ENCODE measurements at places on chromosomes 5 and 9. TPM values are rescaled to one million over a fixed set of nuclear protein-coding genes. Genes with fewer than 3 reads are reported as not detected.

CSF1R gene
- total RNA-seq, result 11.6 TPM

SLCO6A1 gene
- not detected for total RNA-seq

DND1 gene
- 1.3 TPM for total RNA-seq

CNTNAP3 gene
- 7.9 TPM for total RNA-seq

PCDHGA9 gene
- total RNA-seq, result 9.7 TPM

PCDHGA7 gene
- total RNA-seq, result 5.1 TPM

ADGRV1 gene
- 158 TPM for total RNA-seq

PNPLA7 gene
- total RNA-seq, result 10.5 TPM

LCN15 gene
- total RNA-seq, result not detected

TTC16 gene
- 0.45 TPM for total RNA-seq

STPG3 gene
- total RNA-seq, result not detected

C5orf47 gene
- total RNA-seq, result not detected

PKN3 gene
- total RNA-seq, result 6.8 TPM

ANKRD31 gene
- total RNA-seq, result 0.11 TPM

APBA1 gene
- total RNA-seq, result 11.2 TPM

FAM78A gene
- 1.3 TPM for total RNA-seq

SHOC1 gene
- 0.13 TPM for total RNA-seq

PCDHA10 gene
- total RNA-seq, result 10.9 TPM

LRRC8A gene
- 65.6 TPM for total RNA-seq

LCP2 gene
- total RNA-seq, result 7.3 TPM

CNTFR gene
- total RNA-seq, result 8.6 TPM

MARCHF11 gene
- total RNA-seq, result not detected

FOXD4L4 gene
- total RNA-seq, result 0.33 TPM

URM1 gene
- total RNA-seq, result 24.3 TPM

Measured in thyroid gland (tissue), 4 donors.